Vagina (tissue), 2 donors: ENCODE measurements at places on chromosomes 7 and 10. TPM values are rescaled to one million over a fixed set of nuclear protein-coding genes. Genes with fewer than 3 reads are reported as not detected.

- no peak overlapping the region for H3K4me3 ChIP-seq
- H3K27me3 ChIP-seq: no peaks in the 10 kb centered on the region
- H3K27ac ChIP-seq: peak overlapping the region; percentile 68
- no peaks in the 10 kb centered on the region for H3K36me3 ChIP-seq
Measured at GRCh38 chr7:2819161-2819953, 24.8 kb downstream of the GNA12 start.

NPSR1 gene
- total RNA-seq: not detected

- no peaks in the 10 kb centered on the region for H3K27me3 ChIP-seq
- H3K4me1 ChIP-seq: no peaks in the 10 kb centered on the region
- no peaks in the 10 kb centered on the region for H3K36me3 ChIP-seq
Measured at GRCh38 chr10:116444527-116445142, 17.0 kb downstream of the PNLIPRP3 start.

MRPS33 gene
- 5.9 TPM for total RNA-seq

TCAF2 gene
- total RNA-seq: 9.1 TPM

DNA sequence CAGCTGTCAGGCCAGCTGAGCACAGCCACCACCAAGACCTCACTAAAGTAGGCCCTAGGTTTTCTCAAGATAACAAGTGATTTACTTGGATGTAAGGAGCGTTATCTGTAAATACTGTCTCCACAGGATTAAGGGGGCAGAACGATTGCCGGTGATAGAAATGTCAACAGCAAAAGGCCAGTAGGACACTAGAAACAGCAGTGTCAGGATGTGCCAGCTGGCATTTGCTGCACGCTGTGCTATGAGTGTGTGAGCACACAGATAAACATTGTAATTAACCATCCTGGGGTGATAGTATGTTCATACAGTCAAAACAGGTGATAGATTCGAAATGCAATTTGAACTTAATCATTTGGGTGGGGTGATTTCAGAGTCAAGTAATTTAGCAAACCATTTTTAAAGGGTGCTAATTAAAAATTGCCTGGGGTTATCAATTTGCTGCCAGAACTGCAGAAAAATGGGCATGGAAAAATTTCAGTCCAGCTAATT lies 36.3 kb upstream of the NOBOX start:
- H3K4me1 ChIP-seq: no peaks in the 10 kb centered on the region
- no peaks in the 10 kb centered on the region for H3K36me3 ChIP-seq
- H3K4me3 ChIP-seq: no peak overlapping the region
- no peak overlapping the region for H3K27ac ChIP-seq
- no peaks in the 10 kb centered on the region for H3K27me3 ChIP-seq
- no peak for DNase-seq

INHBA gene
- 2.2 TPM for total RNA-seq

FBXL15 gene
- 27.7 TPM for total RNA-seq

OR2A5 gene
- total RNA-seq: not detected

GRCh38 chr10:62919776-62920175 lies 103.6 kb upstream of the EGR2 start:
- H3K36me3 ChIP-seq: no peaks in the 10 kb centered on the region
- no peaks in the 10 kb centered on the region for H3K27me3 ChIP-seq
- no peak for DNase-seq
- H3K27ac ChIP-seq: no peak overlapping the region
- H3K4me1 ChIP-seq: no peaks in the 10 kb centered on the region

DNA sequence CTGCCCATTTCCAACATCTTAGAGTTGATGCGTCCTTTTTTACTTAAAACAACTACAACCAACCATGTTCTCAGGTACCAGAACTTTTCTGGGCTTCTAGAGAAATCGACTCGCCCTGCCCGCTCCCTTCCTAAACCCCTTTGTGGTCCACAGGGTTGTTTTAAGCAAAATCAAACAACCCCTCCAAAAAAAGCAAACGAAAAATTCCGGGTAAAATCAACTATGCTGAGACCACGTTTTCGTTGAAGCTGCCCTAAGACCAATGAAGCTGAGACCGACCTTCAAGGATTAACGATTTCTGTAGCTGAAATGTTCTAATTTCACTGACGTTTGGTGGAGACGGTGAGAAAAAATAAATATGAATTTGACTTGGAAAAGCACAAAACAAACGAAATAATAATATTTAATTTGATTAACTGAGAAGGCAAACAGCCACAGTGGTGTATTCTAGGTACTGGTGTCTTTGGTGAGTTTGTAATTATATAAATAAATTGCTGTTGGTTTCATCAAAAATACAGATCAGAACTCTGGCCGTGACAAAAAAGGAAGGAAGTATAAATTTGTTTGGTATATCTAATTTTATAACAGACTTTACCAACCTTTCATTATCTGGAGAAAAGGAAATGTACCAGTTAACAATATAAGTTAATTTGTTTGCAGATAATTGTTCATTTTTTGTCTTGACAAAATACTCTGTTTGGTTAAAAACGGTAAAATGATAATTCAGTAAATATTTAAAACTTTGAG lies 4.7 kb upstream of the IGF2BP3 start:
- H3K27ac ChIP-seq: no peak overlapping the region
- H3K4me3 ChIP-seq: no peak overlapping the region

OR2A42 gene
- total RNA-seq: not detected

- DNase-seq: no peak
- no peaks in the 10 kb centered on the region for H3K27me3 ChIP-seq
- H3K4me1 ChIP-seq: no peaks in the 10 kb centered on the region
- H3K4me3 ChIP-seq: no peak overlapping the region
Measured at GRCh38 chr7:115952832-115953231, 77.7 kb downstream of the TFEC start.

DNA sequence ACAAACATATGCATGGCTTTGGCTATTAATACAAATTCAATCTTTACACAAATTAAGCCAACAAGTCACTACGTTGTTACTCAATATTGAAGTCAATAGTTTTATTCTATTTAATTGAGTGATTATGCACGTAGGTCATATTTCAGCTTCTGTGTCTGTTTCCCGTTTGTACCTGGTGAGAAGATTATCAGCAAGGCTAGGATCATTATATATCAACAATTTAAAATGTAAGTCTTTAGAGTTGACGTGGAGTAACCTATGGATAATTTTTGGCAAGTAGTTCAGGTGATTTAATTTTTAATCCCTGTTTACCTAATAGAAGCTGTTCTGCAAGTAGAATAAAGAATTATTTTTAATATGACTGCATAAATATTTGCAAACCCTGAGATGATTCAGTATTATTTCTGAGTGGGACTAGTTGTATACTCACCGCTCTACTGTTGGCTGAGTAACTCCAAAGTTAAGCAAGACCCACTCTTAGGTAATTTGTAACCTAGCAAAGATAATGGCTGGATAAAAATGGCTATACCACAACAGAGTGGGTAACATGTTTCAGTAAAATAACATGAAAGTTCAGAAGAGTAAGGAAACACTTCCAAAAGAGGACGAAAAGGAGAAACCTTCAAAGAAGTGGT lies 161.0 kb downstream of the HGF start:
- no peak for DNase-seq
- no peaks in the 10 kb centered on the region for H3K27me3 ChIP-seq
- no peaks in the 10 kb centered on the region for H3K36me3 ChIP-seq
- no peak overlapping the region for H3K27ac ChIP-seq
- H3K4me1 ChIP-seq: no peaks in the 10 kb centered on the region

DNA sequence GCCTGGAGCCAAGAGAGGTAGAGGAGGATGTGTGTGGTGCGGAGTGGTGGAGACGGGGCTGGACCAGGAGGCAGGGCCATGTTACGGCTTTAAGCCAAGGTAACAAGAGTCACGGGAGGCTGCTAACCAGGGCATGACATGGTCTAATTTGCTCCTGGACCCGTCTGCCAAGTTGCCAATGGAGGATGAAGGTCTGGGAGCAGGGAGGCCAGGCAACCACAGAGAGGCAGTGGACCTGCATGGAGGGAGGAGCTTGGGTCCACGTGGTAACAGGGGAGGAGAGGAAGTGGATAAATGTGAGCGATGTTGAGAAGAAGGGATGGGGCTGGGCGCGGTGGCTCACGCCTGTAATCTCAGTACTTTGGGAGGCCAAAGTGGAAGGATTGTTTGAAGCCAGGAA lies 31.0 kb downstream of the SRRM3 start:
- peaks cover 8% of the 10 kb centered on the region for H3K4me1 ChIP-seq
- no peaks in the 10 kb centered on the region for H3K36me3 ChIP-seq
- no peak overlapping the region for H3K27ac ChIP-seq
- no peak for DNase-seq
- H3K27me3 ChIP-seq: no peaks in the 10 kb centered on the region
